NCI-H1092 treated with DMSO at 0.1 percent for 48 hours (cell line): ENCODE measurements at places on chromosomes 5 and 9.

DNA sequence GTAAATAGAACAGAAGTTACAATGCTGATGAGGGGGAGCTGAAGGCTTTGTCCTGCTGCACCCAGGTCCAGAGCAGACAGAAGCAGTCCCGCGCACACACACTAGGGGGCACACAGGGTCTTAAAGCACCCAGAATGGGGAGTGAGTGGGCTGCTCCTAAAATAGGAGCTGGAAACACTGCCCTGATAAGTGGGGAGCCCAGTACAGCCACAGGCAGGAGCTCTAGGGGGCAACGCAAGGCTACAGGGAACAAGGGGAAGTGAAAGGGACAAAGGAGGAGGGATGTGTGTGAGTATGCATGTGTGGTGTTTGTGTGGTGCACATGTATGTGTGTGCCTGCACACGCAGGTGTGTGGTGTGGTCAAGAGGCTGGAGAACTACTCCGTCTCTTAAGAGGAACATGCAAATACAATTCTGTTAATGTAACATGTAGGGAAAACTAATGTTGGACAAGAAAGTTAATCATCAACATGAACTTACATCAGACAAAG, 191.5 kb downstream of the ROR2 start:
- DNase-seq = peak; percentile 41

DNA sequence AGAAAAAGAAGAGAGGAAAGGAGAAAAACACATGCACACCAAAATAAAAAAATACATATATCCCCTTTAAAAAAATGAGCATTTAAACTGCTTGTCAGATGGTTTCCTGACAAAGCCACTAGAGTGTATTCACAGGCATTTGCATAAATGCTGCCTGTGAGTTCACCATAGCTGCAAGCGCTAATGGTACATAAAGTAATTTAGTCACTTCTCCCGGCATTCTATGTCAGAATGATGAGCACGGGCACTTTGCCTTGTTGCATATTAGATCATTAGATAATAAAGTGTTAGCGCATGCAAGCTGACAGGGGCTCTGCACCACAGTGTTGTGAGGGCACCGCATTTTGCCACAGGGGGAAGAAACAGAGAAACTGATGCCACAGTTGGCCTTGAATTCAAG, 280.6 kb downstream of the EBF1 start:
- no peak for DNase-seq

GRCh38 chr9:125142560-125143376, 560 bp downstream of the SCAI start:
- peak; percentile 11 for DNase-seq

DNA sequence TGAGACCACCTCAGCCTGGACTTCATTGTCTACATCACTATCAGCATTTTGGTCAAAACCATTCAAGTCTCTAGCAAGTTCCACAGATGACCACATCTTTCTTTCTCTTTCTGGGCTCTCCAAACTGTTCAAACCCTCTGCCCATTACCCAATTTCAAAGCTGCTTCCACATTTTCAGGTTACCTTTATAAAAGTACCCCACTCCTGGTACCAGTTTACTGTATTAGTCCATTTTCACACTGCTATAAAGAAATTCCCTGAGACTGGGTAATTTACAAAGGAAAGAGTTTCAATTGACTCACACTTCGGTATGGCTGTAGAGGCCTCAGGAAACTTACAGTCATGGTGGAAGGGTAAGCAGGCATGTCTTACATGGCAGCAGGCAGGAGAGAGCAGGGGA, 84.5 kb downstream of the FBXL7 start:
- DNase-seq = no peak

DNA sequence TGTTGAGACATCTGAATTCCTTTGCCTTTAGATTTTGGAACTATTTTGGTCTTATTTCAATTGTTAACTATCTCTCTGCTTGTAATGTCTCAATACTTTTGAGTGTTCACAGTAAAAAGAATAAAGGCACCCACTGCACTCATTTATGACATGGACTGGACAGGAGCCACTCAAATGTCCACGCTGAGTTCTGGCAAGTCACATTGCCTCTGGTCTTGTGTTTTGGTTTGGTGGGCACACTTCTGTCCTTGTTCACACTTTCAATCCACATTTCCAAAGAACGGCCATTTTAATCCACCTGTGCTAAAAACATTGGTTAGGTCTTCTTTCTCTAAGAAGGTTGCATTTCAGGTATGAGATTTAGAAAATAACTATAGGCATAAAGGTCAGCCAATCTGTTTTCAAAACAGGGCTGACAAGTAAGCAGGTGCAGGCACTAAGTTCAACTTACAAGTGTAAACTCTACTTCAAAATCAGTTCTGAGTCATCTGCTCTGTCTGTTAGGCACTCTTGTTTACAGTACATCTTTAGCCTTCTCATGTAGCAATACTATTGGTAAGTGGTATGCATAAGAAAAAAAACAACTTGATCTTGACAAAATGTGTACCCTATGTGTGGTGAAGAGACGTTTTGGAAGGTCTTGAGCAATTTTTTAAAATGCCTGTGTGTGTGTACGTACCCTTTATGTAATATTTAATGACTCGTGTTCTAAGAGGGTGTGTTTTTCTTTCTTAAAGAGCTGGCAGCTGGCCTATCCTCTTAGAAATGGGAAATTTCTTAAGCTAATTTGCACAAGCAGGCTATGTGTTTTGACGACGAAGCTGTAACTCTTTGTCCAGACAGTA, 31.5 kb upstream of the ZFAND5 start:
- DNase-seq = no peak

DNA sequence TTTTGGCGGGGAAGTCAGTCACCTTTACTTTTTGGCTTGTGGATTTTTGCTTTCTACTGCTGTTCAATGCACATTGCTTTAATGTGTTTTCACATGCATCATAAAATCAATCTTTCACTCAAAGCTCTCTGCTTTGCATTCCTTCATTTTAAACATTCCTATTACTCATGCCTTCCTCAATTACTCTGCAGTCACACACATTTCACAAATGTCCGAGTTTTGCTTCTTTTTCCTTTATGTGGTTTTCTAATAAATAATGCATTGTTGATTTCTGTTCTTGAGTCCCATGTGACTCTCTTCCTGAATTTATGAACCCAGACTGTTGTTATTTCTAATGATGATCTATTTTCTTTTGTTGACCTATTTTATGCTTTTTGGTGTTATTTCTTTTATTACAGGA, 82.3 kb upstream of the EPB41L4B start:
- no peak for DNase-seq

DNA sequence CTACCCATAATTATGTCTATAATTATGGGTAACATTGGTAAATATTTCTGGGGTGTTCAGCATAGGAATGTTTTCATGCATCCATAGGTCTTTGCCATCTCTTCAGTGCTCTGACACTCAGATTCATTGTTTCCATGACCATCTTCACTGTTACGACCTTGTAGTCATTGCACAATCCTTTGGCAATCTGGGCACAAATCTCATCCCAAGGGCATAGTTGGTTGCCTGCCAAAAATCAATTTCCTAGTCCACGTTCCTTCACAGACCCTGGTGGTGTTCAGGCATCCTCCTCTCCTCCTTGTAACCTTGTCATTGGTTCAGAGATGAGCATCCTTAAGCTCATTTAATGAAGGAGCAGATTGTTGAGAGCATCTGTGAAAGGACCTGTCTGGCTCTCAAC, 1400.7 kb downstream of the CDH12 start:
- DNase-seq = no peak

DNA sequence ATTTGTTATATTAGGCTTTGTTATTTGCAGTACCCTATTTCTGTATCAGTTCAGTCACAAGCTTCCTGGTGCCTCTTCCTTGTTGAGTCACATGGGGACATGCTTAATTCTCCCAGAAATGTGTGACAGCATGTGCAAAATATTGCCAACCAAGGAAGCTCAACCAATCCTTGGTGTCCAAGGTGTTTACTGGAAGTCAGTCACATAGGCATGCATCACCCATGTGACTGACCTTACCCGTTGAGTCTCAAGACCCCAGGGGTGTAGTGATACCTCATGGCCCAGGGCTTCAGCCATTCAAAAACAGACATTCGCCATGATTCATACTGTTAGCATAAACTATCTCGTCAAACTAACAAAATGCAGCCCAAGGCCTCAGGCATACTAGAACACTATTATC, 9.3 kb upstream of the ANKDD1B start:
- no peak for DNase-seq

DNA sequence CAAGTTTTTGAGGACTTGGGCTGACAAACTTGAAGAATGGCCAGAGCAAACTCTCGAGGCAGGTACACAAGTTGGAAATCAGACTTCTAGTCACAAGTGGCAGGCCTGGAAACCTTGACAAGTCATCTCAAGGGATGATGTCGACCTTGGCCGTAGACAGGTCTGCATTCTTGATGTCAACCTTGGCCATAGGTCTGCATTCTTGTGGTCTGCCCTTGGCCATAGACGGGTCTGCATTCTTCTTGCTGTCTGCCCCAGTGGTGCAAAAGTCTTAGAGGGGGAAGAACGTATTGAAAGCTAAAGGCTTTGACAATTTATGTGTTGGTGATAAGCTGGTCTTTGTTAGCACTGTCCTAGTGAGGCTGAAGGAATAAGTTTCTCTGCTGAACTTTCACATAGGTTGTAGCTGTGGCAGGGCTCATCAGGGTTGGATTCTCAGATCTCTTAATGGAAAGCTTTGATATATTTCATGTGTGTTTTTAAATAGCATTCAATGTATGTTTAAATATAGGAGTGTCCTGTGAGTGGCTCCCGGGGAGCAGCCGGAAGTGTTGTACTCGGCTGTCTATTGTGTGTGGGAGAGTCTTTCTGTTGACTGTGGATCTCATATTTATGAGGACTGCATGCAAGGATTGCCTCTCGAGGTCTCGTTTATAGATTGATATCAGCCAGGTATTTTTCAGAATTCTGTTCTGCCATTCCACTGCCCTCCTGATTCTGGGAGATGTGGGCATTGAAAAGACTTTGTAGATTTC, 27.0 kb downstream of the SUB1 start:
- DNase-seq = peak; percentile 63

DNA sequence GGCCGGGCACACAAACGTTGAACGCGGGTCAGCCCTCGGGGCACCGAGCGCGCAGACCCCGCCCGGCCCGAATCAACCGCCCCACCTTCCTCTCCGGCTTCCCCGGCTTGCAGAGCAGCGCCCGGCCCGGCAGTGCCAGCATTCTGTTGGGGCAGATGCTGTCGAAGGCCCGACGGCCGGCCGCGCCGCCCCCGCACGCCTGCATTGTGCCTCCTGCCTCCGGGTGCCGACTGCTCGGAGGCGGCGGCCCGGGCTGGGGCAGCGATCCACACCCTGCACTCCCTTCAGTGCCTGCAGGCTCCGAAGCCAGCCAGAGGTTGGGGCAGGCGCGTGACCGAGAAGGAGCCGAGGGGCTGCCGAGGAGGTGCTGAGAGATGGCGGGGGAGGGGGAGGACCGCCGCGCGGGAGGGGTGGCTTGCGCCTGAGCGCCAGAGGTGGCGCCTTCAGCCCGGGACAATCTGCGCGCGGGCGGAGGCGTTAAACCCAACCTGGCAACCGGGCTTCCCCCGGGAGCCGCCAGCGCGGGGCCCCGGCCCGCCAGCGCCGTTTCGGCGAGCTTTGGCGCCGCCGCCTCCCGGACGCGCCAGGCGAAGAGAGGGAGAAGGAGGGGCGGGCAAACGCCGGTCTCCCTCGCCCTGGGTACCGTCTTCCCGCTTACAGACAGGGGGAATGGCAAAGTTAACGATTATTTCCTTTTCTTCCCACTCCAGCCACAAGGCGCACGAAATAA, at the start of gene MCIDAS:
MCIDAS (minus strand) TSS at position 382 of the 730 bp plus-strand sequence; CDS start at position 205, 177 bp downstream.
- DNase-seq = peak; percentile 30

DNA sequence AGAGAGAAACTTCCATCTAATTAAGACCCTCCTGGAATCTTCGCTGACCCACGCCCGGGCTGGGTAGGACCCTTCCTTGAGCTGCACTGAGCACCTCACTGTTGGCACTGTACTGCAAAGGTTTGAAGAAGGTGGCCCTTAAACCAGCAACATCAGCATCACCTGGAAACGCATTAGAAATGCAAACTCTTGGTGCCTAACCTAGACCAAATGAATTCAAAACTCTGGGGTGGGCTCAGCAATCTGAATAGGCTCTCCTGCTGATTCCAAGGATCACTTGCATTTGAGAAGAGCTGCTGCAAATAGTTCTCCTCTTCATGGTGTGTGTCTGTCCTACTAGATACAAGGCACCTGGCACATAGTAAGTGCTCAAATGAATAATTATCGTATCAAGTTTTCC, 2.7 kb upstream of the ZNF618 start:
- no peak for DNase-seq

- DNase-seq = no peak
Measured at GRCh38 chr5:178234121-178234749, 1.6 kb upstream of the PHYKPL start.

- no peak for DNase-seq
Measured at GRCh38 chr9:68741704-68742332, 36.8 kb downstream of the PIP5K1B start.

DNA sequence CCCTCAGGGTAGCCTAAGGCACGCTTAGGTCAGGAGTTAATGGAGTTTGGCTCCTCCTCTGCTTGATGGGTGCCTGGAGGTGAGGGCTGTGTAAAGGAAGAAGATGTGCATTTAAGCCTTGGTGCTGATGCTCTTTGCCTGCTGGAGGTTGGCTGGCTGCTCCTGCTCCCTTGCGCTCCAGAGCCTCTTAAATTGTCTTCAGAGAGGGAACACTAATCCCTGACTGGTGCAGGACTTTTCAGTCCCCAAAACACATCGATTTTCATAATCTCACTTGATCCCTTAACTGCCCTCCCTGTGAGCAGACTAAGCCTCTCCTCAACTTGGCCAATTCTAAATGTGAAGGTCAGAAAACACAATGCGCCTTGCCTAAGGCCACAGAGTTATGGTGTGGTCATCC, 16.2 kb upstream of the TCOF1 start:
- DNase-seq = no peak

- no peak for DNase-seq
Measured at GRCh38 chr5:178392931-178393394, 160.4 kb upstream of the PHYKPL start.

GRCh38 chr5:135568923-135569360, 9.8 kb downstream of the CXCL14 start:
- no peak for DNase-seq

- DNase-seq = no peak
Measured at GRCh38 chr5:11062397-11062796, 301.4 kb upstream of the DAP start.

- DNase-seq = no peak
Measured at GRCh38 chr5:9045946-9046345, 499.9 kb downstream of the SEMA5A start.

- DNase-seq = no peak
Measured at GRCh38 chr9:1198085-1198484, 147.9 kb downstream of the DMRT2 start.

- no peak for DNase-seq
Measured at GRCh38 chr9:96222132-96222531, 79.8 kb downstream of the HSD17B3 start.

- DNase-seq = no peak
Measured at GRCh38 chr5:39423331-39423751, 1.4 kb downstream of the DAB2 start.
